ENCODE measurements at places on chromosomes 5 and 9. TPM values are rescaled to one million over a fixed set of nuclear protein-coding genes. Genes with fewer than 3 reads are reported as not detected.

Gene ZNF366
- not detected for total RNA-seq

Gene SMIM33
- 0.28 TPM for total RNA-seq

Gene SV2C
- total RNA-seq, result not detected

Gene IFNA13
- not detected for total RNA-seq

Gene PRDM9
- not detected for total RNA-seq

Gene TNFSF15
- total RNA-seq, result 0.15 TPM

Gene CLK4
- total RNA-seq, result 29.2 TPM

Gene MAP1B
- total RNA-seq, result 0.18 TPM

DNA sequence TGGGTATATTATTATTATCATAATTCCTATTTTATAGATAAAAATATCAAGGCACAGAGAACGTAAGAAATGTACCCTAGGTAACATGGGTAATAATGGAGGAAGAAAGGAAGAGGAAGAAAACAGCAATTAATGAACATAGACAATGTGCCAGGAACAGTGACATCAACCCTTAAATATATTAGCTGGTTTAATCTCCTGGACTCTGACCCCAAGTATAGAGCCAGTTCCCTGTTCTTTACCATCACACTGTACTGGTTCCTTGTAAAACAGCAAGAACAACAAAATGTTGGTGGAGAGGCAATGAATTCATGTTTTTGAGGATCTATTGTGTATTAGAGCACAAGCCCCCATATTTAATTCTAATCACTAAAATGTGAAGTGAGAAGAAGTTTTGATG, 192.1 kb downstream of the SMC2 start:
- no peak for DNase-seq
- H3K4me1 ChIP-seq, result no peaks in the 10 kb centered on the region
- no peak overlapping the region for H3K27ac ChIP-seq
- H3K4me3 ChIP-seq, result no peak overlapping the region

DNA sequence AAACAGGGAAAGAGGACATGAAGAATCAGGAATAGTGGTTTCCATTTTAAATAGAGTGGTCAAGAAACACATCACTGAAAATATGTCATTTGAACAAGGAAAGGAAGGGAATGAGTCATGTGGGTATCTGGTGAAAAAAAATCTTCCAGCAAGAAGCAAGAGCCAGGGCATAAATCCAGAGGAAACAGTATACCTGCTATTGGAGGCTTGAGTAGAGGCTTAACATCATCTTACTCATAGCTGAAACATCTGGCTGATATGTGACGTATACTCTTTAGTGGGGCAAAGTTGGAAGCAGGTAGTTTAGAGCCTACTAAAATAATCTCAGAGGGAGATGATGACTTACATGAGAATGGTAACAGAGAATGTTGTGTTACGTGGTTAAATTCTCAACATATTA, 517.2 kb downstream of the CAAP1 start:
- H3K27me3 ChIP-seq, result no peaks in the 10 kb centered on the region
- no peaks in the 10 kb centered on the region for H3K36me3 ChIP-seq
- DNase-seq, result no peak
- no peak overlapping the region for H3K27ac ChIP-seq
- H3K4me3 ChIP-seq, result no peak overlapping the region

- H3K4me3 ChIP-seq, result no peak overlapping the region
- no peaks in the 10 kb centered on the region for H3K36me3 ChIP-seq
- no peaks in the 10 kb centered on the region for H3K4me1 ChIP-seq
- no peak for DNase-seq
- H3K27me3 ChIP-seq, result no peaks in the 10 kb centered on the region
- H3K27ac ChIP-seq, result no peak overlapping the region
These were observed 40.0 kb upstream of the ORM1 start for GRCh38 chr9:114282926-114283325.

- no peaks in the 10 kb centered on the region for H3K36me3 ChIP-seq
- H3K4me3 ChIP-seq, result no peak overlapping the region
- no peaks in the 10 kb centered on the region for H3K27me3 ChIP-seq
- no peaks in the 10 kb centered on the region for H3K4me1 ChIP-seq
These were observed 216.9 kb downstream of the GABBR2 start for GRCh38 chr9:98491828-98492227.

- no peaks in the 10 kb centered on the region for H3K4me1 ChIP-seq
- H3K4me3 ChIP-seq, result no peak within 1 kb of the TSS
- DNase-seq, result no peak
- no peaks in the 10 kb centered on the region for H3K27me3 ChIP-seq
- no peaks in the 10 kb centered on the region for H3K36me3 ChIP-seq
- no peak within 1 kb of the TSS for H3K27ac ChIP-seq
These were observed at the start of gene PCDHAC2 for GRCh38 chr5:140966293-140967225. Gene PCDHAC2 (plus strand): TSS chr5:140966476. CDS start chr5:140966767, 291 bp downstream.

DNA sequence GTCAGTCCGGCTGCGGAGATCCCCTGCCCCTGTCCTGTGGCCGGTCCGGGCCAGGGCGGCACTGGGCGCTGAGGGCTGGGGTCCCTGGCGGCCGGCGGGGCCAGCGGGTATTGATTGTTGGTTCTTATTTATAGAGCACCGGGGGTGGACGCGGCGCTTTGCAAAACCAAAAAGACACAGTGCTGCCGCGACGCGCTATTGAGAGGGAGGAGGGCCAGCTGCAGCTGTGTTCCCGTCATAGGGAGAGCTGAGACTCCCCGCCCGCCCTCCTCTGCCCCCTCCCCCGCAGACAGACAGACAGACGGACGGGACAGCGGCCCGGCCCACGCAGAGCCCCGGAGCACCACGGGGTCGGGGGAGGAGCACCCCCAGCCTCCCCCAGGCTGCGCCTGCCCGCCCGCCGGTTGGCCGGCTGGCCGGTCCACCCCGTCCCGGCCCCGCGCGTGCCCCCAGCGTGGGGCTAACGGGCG, 2.5 kb downstream of the LRRC26 start:
- H3K4me3 ChIP-seq, result no peak overlapping the region
- H3K4me1 ChIP-seq, result no peaks in the 10 kb centered on the region
- peaks cover 32% of the 10 kb centered on the region for H3K27me3 ChIP-seq
- no peak for DNase-seq
- H3K36me3 ChIP-seq, result no peaks in the 10 kb centered on the region

DNA sequence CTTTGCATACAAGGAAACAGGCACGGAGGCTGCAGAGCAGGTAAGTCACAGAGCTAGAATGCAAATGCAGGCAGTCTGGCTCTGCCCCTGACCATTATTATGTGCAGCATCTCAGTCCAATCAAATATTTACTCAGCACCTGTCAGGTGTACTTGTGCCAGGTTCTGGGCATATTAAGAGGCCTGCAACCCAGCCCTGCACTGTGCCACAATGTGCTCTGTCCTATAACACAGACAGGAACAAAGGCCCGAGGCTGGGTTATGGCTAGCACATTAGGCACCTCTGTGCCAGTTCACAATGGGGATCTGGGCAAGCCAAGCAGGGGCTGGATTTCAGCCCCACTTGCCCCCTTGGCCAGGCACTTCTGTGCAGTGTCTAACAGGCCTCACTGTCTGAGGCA, 14.0 kb downstream of the ARL15 start:
- no peaks in the 10 kb centered on the region for H3K36me3 ChIP-seq
- no peak overlapping the region for H3K27ac ChIP-seq
- DNase-seq, result no peak

GRCh38 chr9:96020792-96021550, 145.5 kb downstream of the ERCC6L2 start:
- H3K36me3 ChIP-seq, result no peaks in the 10 kb centered on the region
- DNase-seq, result peak; percentile 45
- peak overlapping the region; percentile 74 for H3K27ac ChIP-seq
- H3K27me3 ChIP-seq, result no peaks in the 10 kb centered on the region

DNA sequence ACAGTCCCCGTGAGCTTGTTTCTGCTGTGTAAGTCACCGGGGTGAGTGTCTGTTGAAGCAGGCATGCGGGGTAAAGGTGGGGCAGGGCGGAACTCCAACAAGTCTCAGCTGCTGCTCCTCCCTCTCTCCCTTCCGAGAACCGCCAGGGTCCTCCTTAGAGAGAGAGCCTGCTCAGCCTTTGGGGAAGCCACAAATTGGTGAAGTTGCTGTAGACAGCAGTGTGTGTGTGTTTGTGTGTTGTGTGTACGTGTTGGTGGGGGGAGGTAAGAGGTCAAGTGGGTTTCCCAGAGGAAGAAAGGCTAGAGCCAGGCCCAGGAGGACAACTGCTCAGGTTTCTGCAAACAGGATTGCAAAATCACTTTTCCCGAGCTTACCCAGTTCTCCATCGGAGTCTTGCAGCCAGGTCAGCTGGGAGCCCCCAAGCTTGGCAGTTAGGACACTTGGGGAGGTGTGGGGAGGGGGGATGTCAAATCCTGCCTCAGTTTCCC, 38.9 kb upstream of the DAB2IP start:
- H3K4me1 ChIP-seq, result peaks cover 5% of the 10 kb centered on the region
- H3K4me3 ChIP-seq, result no peak overlapping the region
- no peaks in the 10 kb centered on the region for H3K36me3 ChIP-seq
- peaks cover 6% of the 10 kb centered on the region for H3K27me3 ChIP-seq
- no peak overlapping the region for H3K27ac ChIP-seq

- H3K4me1 ChIP-seq, result no peaks in the 10 kb centered on the region
- H3K27ac ChIP-seq, result no peak overlapping the region
- no peak overlapping the region for H3K4me3 ChIP-seq
- no peaks in the 10 kb centered on the region for H3K36me3 ChIP-seq
- no peaks in the 10 kb centered on the region for H3K27me3 ChIP-seq
- no peak for DNase-seq
These were observed 35.7 kb upstream of the NTNG2 start for GRCh38 chr9:132125944-132126679.

DNA sequence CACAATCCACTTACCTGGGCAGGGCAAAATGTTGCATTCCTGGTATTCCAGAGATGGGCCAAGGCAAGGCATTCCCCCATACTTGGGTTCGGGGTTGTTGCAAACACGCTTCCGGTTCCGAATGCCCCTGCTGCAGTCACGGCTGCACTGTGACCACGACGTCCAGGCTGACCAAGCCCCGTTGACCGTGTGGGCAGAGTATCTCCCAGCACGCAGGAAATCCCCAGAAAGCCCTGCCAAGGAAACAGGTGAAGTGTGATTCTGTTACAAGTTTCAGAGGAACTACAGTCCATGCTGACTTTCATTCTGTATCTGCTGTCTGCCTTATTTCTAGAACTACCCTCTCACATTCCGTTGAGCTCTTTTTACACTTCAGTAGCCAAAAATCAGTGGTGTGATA, 483.0 kb downstream of the SEMA5A start:
- no peak for DNase-seq
- H3K4me1 ChIP-seq, result no peaks in the 10 kb centered on the region
- no peak overlapping the region for H3K4me3 ChIP-seq
- H3K27me3 ChIP-seq, result no peaks in the 10 kb centered on the region

GRCh38 chr5:133712562-133712961, 100.2 kb upstream of the FSTL4 start:
- no peak for DNase-seq
- H3K4me1 ChIP-seq, result no peaks in the 10 kb centered on the region
- H3K36me3 ChIP-seq, result no peaks in the 10 kb centered on the region
- H3K27ac ChIP-seq, result no peak overlapping the region

GRCh38 chr5:72485430-72485974, 21.7 kb downstream of the ZNF366 start:
- H3K36me3 ChIP-seq, result no peaks in the 10 kb centered on the region
- H3K4me3 ChIP-seq, result no peak overlapping the region
- no peaks in the 10 kb centered on the region for H3K4me1 ChIP-seq
- H3K27ac ChIP-seq, result no peak overlapping the region

DNA sequence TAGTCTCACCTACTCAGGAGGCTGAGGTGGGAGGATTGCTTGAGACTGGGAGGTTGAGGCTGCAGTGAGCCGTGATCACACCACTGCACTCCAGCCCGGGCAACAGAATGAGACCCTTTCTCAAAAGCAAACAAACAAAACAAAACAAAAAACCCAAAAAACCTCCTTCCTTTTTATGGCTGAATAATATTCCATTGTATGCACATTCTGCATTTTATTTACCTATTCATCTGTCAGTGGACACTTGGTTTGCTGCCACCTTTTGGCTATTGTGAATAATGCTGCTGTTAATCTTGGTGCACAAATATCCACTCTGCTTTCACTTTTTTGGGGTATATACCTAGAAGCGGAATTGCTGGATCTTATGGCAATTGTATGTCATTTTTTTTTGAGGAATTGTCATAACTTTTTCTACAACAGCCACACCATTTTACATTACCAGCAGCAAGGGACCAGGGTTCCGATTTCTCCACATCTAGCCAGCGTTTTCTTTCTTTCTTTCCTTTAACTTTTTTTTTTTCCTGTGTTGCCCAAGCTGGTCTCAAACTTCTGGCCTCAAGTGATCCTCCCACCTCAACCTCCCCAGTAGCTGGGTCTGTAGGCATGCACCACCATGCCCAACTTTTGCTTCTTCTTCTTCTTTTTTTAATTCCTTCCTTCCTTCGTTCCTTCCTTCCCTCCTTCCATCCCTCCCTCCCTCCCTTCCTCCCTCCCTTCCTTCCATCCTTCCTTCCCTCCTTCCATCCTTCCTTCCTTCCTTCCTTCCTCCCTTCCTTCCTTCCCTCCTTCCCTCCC, 30.6 kb downstream of the NKX2-5 start:
- no peak overlapping the region for H3K4me3 ChIP-seq
- H3K4me1 ChIP-seq, result no peaks in the 10 kb centered on the region

DNA sequence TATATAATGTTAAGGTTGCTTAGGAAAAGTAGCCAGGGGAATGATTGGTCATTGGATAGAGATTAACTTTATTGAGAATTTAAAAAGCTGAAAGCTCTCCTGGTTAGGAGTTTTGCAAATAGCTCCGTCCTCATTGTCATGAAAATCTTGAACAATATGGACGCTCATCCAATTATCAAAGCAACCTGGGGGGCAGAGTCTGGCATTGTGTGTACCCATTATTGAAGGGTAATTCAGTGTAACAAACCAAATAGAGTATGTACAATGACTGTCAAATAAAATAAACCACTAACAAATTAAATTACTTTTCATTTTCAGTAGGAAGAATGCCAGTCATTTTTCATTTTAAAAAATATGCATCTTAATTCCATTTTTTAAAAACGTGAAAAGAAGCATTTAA, 144.0 kb upstream of the GPR151 start:
- no peaks in the 10 kb centered on the region for H3K27me3 ChIP-seq
- DNase-seq, result no peak
- no peaks in the 10 kb centered on the region for H3K36me3 ChIP-seq
- H3K27ac ChIP-seq, result no peak overlapping the region
- no peak overlapping the region for H3K4me3 ChIP-seq
- H3K4me1 ChIP-seq, result no peaks in the 10 kb centered on the region

- DNase-seq, result no peak
- no peaks in the 10 kb centered on the region for H3K4me1 ChIP-seq
- H3K36me3 ChIP-seq, result no peaks in the 10 kb centered on the region
These were observed 226.6 kb upstream of the PPP1R2B start for GRCh38 chr5:156623381-156624040.

GRCh38 chr9:76136986-76137385, 246.5 kb downstream of the PCSK5 start:
- H3K4me1 ChIP-seq, result no peaks in the 10 kb centered on the region
- no peak for DNase-seq
- H3K4me3 ChIP-seq, result no peak overlapping the region
- no peaks in the 10 kb centered on the region for H3K27me3 ChIP-seq
- no peaks in the 10 kb centered on the region for H3K36me3 ChIP-seq

Data from CD8-positive, alpha-beta memory T cell (primary cell).